ENCODE measurements at places on chromosomes 12 and 14. TPM values are rescaled to one million over a fixed set of nuclear protein-coding genes. Genes with fewer than 3 reads are reported as not detected.

SYCP3 gene
- total RNA-seq: 0.28 TPM

KCNJ8 gene
- 15.3 TPM for total RNA-seq

KRT4 gene
- not detected for total RNA-seq

SIX1 gene
- total RNA-seq: 24.1 TPM

PAPLN gene
- 18.3 TPM for total RNA-seq

All from spinal cord (tissue), 10 donors.